ENCODE measurements at places on chromosomes 11 and 22.

GRCh38 chr11:64131683-64132190 lies 34.2 kb downstream of the MACROD1 start:
- DNase-seq = no peak

GRCh38 chr11:45410391-45411227 lies 124.5 kb upstream of the SYT13 start:
- no peak for DNase-seq

DNA sequence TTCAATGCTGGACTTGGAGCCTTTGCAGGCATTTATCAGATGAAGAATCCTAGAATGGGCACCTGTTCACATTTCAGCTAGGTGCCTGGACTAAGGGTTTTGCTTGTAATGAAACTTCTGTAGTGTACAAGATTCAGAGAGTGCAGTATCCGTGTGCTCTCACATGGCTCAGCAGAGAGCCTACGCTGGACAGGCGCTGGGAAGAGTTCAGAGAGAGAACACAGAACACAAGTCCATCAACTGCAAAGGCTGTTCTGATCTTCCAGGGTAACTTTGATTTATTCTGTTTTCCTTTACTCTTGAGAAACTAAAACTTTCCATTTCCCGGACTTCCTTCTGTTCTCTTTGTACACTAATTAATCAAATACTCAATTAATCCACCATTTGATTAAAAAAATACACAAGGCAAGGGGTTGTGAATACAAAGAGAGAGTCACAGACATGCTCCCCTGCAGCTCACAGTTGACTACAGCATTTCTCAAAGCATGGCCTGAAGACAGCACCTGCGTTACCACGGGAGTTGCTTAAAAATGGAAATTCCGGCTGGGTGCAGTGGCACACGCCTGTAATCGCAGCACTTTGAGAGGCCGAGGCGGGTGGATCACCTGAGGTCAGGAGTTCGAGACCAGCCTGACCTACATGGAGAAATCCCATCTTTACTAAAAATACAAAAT lies 393.7 kb downstream of the LARGE1 start:
- DNase-seq = no peak

DNA sequence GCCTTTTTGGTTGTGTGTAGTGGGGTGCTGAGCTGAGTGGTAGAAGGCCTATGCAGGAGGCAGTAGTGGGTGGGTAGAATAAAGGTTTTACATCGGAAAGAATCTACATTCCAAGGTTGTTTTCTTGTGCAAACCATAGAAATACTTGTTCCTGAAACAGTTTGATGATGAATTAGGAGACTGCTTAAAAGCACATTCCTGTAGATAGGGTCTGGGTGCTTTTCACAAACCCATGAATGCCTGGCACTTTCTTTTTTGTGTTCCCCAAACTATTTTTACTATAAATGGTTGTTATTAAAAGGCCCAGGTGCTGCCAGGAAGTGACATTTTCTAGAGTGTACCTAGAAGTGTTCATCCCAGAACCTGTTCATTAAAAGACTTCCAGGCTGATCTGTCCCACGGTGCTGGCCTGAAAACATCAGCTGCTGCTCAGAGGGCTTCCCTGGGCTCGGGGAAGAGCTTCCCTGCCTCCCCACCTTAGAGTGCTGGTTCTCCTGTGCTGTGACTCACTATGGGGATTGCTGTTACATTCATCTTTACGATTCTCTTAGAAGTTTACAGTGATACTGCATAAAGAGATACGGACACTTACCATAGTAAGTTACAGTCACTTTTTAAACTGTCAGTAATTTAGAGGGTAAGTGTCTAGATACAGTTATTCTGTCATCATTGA lies 27.9 kb downstream of the PPFIA1 start:
- peak; percentile 20 for DNase-seq

DNA sequence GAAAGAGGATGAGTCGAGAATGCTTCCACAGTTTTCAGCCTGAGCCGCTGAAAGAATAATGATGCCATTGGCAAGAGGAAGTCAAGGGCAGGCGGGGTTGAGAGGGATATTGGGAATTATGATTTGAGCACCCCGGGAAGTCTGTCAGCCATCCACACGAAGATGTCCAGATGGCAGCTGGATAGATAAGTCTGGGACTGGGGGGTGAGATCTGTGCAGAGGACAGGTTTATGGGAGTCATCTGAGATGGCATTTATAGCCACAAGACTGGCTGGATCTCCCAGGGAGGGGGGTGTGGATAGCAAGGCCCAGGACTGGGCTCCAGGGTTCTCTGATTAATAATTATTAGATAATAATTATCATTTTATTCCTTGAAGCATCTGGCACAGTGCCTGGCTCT lies 5.1 kb upstream of the STIP1 start:
- DNase-seq = no peak

- DNase-seq = no peak
Measured at GRCh38 chr22:32858121-32858703, 56.7 kb downstream of the TIMP3 start.

DNA sequence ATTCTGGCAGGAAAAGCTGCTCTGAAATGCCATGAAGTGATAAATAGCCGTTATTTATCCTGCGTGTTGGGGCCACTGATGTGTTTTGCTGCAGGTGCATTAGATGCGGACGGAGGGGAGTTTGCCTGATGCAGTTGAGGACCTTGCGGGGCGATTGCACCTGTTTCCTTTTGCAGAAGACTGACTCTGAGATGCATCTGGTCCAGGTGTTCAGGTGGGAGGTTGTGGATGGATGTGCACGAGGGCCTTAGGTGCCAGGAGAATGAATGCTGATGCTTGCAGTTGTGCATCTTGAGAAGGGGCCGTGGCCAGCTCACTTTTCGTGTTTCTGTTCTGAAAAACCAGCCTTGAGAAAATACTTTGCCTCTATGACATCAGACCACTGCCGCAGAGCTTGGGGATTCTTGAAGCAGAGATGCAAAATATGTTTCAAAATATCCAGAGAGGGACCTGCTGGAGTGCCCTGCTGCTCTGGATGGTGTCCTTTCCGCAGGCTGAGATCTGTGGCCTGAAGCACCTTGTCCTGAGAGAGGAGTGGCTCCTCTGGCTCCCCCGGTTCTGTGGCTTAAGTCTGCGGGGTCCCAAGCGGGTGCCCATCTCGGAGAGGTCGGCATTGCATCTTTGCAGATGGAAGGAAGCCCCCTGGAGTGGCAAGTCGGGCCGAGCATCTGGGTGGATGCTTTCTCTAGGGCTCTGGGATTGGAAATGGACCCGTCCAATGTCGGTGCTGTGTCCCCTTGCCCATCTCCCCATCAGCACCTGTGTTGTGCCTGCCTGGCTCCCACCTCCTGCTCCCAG lies 1031.1 kb downstream of the TBC1D22A start:
- DNase-seq = no peak

DNA sequence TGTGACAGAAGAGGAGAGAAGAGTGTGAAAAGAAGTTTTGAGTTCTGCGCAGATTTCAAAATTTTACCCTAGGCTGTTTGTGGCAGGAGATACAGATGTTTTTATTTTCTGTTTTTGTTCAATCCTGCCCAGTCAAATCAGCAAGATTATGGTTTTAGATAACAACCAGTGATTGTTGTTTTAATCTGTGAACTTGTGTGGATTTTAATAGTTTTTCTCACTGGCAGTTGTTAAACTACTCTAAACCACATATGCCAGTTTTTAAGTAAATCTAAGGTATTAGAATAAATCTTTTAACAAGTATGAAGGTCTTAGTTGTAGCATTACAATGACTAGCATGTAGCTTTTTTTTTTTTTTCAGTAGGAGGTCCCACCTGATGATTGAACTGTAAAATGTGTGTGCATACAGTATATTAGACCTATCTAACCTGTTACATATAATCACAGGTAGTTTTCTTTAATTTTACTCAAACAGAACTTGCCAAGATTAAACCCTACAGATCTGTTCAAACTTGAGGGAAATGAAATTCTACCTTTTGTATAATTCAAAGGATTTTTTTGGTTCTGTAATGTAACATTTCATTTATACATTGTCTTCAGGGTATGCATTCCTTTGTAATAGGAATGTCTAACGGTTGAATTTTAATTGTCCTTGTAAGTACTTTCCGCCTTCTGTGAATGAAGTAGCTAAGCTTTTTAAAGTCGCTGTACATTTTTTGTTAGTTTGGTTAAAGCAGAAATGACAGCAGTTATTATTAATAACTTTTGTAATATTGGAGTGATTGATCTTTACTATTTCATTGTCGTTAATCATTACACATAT lies 13.3 kb downstream of the ATXN10 start:
- DNase-seq = no peak

GRCh38 chr22:26559961-26560575 lies 29.9 kb downstream of the TPST2 start:
- no peak for DNase-seq

GRCh38 chr11:112963368-112963955 lies 2.2 kb downstream of the NCAM1 start:
- no peak for DNase-seq

GRCh38 chr11:16037179-16037578 lies 319.2 kb downstream of the SOX6 start:
- DNase-seq = no peak

- no peak for DNase-seq
Measured at GRCh38 chr11:121552154-121552553, 99.4 kb upstream of the SORL1-AS1 start.

- peak; percentile 93 for DNase-seq
Measured at GRCh38 chr11:93686812-93687211, 25.3 kb downstream of the CEP295 start.

GRCh38 chr11:14345668-14346067 lies 13.3 kb downstream of the RRAS2 start:
- no peak for DNase-seq

DNA sequence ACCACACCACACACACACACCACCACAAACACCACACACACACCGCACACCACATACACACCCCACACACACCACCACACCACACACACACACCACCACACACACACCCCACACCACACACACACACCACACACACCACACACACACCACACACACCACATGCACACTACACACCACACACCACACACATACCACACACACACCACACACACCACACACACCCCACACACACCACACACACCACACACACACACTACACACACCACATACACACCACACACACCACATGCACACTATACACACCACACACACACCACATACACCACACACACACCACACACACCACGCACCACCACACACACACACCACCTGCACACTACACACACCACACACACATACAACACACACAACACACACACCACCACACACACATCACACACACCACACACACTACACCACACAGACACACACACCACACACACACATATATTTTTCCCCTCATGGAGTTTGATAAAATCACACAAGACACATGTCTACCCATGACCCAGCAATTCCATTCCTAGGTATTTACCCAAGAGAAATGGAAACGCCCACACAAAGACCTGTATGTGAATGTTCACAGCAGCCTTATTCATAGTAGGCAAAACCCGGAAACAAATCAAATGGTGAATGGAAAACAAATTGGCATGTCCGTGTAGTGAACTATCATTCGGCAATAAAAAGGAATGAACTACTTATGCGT lies 14.3 kb downstream of the CD5 start:
- DNase-seq = no peak

DNA sequence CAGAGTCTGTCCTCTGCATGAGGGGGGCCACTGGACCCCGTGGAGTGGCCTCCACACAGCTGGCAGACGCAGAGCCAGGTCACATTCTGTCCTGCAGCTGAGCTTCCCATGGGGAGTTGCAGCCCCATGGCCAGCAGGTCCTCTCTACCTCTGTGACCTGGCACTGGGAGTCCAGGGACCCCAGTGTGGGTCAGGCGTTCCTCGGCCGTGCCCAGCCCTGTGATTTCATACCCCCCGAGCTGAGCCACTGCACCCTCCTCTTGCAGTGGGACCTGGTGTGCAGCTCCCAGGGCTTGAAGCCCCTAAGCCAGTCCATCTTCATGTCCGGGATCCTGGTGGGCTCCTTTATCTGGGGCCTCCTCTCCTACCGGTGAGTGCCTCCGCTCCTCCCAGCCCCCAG lies 32.2 kb upstream of the SLC22A12 start:
- DNase-seq = no peak

DNA sequence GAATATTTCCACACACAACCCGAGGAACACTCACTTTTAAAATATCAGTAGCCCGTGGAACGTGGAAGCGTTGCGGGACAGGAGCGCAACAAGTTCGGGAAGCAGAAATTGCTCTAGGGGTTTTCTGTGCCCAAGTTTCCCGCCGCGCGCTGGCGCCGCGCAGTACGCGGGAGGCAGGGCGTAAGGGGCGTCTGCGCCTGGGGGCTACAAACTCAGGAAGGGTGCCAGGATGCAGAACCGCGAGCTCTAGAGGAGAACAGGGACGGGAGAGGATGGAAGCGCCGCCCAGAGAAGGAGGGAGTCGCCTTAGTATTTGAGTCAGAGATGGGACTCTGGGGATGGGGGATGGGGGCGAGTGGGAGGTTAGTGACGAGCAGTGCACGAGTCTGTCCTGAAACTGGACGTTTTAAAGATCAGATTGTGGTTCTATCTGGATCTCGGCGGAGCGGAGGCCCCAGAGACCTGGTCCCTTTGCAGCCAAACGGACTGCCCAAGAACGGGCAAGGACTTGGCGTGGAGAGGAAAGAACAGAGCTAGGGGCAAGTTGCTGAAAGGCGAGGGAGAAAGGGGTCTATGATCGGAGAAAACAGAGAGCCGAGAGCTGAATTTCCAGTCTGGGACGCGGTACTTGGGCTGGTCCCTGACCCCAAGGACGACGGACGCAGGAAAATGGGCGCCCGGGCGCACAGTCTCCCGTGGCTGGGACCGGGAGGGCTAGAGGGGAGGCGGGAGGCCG lies 4.7 kb downstream of the BSX start:
- no peak for DNase-seq

- peak; percentile 67 for DNase-seq
Measured at GRCh38 chr11:4118107-4118506, 23.5 kb downstream of the RRM1 start.

DNA sequence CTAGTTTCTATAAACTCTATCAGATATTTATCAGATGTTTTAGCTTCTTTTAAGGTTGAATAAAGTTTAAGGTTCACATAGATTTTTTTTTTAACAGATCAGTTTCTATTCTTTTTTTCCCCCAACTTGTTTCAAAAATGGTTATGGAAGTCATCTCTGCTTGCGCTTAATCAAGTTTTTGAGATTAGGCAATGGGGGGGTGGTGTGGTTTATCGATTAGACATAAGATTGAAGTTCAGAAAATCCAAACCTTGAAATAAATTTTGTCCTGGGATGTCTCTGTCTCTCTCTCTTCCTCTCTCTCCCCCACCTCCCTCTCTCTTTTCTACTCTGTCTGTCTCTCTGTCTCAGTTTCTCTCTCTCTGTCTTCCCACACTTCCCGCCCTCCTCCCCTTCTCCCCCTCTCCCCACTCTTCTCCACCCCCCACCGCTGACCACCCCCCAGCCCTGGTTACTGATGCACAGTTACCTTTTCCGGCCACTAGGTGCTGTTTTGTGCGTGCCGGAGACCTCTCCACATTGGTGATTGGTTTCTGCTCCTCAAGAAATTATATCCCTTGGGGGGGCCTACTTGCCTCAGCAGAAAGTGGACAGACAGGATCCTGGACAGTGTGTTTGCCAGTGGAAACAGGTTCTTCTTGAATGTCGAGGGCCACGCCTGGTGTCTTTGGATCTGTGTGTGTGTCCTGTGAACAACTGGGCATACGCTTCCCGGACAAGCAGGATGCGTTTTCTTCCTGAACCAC lies 29.7 kb upstream of the ANO1 start:
- no peak for DNase-seq
